ENCODE measurements at places on chromosomes 12 and 14.

DNA sequence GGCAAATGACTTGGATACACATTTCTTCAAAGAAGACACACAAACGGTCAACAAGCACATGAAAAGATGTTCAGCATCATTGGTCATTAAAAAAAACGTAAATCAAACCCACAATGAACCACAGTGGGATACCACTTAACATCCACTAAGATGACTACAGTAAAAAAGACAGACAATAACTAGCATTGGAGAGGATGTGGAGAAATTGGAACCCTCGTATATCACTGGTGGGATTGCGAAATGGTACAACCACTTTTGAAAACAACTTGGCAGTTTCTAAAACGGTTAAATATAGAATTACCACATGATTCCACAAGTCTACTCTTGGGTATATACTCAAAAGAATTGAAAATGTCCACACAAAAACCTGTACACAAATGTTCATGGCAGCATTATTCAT, 25.2 kb upstream of the PPFIBP1 start:
- no peaks in the 10 kb centered on the region for H3K36me3 ChIP-seq
- no peak for DNase-seq

DNA sequence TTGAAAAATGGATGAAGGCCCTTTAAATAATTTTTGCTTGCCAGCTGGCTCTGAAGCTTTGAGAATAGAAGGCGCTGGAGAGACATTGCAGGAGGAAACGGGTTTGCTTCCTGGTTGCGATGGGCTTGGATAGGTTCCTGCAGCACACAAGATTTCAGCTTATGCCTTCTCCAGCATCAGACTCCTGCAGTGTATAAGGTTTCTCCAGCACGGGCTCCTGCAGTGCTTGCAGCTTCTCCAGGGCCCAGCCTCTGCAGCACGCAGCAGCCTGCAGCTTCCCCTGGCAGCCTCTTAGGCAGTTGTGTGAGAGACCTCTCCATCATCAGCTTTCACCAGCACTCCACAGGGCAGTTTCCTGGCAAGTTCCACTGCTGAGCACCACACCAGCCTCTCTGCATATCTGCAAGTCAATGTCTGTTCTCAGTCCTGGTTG, 78.7 kb upstream of the ZDHHC17 start:
- H3K4me1 ChIP-seq, result no peaks in the 10 kb centered on the region
- H3K4me3 ChIP-seq, result no peak overlapping the region
- no peak for DNase-seq
- H3K27me3 ChIP-seq, result no peaks in the 10 kb centered on the region

- no peak overlapping the region for H3K4me3 ChIP-seq
- no peaks in the 10 kb centered on the region for H3K4me1 ChIP-seq
- no peak overlapping the region for H3K27ac ChIP-seq
- DNase-seq, result no peak
- H3K36me3 ChIP-seq, result peaks cover 8% of the 10 kb centered on the region
- no peaks in the 10 kb centered on the region for H3K27me3 ChIP-seq
These were observed 25.9 kb downstream of the CEP83 start for GRCh38 chr12:94433744-94434143.

GRCh38 chr14:21258005-21258888, 11.0 kb downstream of the HNRNPC start:
- no peak overlapping the region for H3K4me3 ChIP-seq
- H3K36me3 ChIP-seq, result peaks cover 91% of the 10 kb centered on the region
- no peaks in the 10 kb centered on the region for H3K27me3 ChIP-seq
- H3K27ac ChIP-seq, result no peak overlapping the region

DNA sequence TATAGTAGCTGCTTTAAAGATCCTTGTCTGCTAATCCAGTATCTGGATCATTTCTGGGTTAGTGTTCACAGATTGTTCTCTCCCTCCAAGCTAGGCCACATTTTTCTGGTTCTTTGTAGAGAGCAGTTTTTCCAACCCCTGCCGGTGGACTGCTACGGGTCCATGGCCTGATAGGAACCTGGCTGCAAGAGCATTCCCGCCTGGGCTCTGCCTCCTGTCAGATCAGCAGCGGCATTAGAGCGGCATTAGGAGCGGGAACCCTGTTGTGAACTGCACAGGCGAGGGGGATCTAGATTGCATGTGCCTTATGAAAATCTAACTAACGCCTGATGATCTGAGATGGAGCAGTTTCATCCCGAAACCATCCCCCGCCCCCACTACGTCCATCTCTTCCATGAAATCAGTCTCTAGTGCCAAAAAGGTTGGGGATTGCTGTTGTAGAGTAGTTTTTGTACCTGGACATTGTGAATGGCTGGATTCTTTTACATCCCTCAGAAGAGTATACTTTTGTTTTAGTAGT, 50.4 kb downstream of the MYRFL start:
- H3K27me3 ChIP-seq, result peaks cover 10% of the 10 kb centered on the region
- no peaks in the 10 kb centered on the region for H3K4me1 ChIP-seq
- H3K36me3 ChIP-seq, result no peaks in the 10 kb centered on the region

DNA sequence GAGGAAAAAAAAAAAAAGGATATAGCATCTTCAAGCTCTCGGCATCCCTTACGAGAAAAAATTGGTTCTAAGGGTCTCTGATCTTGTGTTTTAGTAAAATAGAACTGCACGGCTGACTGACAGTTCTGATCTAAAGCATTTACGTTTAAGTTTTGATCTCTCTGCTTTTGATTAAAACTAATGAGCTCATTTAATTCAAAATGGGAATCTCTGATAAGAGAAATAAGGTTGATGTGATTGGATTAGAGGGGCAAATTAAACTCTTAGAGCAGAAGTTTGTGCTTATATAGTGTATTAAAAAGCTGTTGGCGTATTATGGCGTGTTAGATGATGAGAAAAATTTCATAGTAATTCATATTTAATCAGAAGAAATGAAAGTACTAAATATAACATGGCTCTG, 217.6 kb downstream of the EGLN3 start:
- H3K4me3 ChIP-seq, result no peak overlapping the region
- no peaks in the 10 kb centered on the region for H3K36me3 ChIP-seq
- DNase-seq, result no peak
- no peaks in the 10 kb centered on the region for H3K27me3 ChIP-seq

All from K562 (cell line).